ENCODE measurements at places on chromosomes 2 and 18. TPM values are rescaled to one million over a fixed set of nuclear protein-coding genes. Genes with fewer than 3 reads are reported as not detected.
A peak's percentile ranks its signal among the peaks of the same experiment; 100 is the strongest.

The RAPGEF4 gene
- total RNA-seq = not detected

The CCBE1 gene
- not detected for total RNA-seq

DNA sequence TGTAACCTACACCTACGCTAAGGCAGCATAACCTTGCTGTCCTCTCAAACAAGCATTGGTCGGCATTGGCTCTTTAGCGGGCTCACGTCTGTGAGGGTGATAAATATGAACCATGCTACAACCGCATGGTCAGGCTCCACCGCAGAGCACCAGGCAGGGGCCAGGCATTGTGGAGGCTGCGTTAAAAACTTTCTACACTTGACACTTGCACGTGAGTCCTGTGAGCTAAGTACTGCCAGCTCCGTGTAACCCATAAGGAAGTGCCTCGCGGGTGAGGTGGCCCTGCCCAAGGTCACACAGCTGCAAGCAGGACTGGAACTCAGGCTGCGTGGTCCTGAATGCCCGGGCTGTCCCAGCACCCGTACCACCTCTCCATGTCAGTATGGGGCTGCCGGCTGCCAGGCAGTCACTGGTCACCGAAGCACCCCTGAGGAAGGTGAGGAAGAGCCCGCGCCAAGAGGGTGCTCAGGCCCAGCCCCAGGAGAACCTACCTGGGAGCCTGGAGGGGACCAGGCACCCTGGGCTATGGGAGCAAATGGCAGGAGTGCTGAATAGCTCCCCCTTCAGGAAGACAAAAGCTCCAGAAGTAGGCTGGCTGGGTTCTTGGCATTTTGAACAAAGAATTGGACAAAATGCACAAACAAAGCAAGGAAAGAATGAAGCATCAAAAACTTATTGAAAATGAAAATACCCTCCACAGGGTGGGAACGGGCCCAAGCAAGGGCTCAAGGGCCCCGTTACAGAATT is 271.1 kb upstream of the RAB6C start:
- DNase-seq = no peak

- no peak for DNase-seq
These were observed 137.3 kb downstream of the GALNT14 start for GRCh38 chr2:31000970-31001369.

GRCh38 chr2:29615183-29615582 is 306.2 kb downstream of the ALK start:
- no peak for DNase-seq

DNA sequence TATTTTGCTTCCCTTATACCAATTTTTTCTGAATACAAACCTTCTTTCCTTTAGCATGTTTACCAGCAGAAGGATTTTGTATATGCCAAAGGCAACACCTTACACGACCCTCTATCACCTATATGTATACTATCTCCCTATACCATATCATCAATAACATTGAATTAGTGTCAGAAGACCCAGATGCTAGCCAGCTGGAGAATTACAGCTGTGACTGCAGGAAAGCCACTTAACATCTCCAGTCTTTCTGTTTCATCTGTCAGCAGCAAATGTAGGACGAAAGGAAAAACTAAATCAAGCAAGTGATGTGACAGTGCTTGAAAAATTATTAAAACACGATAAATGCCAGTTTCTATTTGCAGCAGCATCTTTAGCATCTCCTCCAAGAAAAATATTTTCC is 193.7 kb downstream of the STK39 start:
- DNase-seq = no peak

GRCh38 chr2:69012310-69013141 is 453 bp upstream of the ANTXR1 start:
- peak; percentile 37 for DNase-seq

- peak; percentile 48 for DNase-seq
These were observed 35.2 kb downstream of the ST3GAL5 start for GRCh38 chr2:85853499-85854165.

DNA sequence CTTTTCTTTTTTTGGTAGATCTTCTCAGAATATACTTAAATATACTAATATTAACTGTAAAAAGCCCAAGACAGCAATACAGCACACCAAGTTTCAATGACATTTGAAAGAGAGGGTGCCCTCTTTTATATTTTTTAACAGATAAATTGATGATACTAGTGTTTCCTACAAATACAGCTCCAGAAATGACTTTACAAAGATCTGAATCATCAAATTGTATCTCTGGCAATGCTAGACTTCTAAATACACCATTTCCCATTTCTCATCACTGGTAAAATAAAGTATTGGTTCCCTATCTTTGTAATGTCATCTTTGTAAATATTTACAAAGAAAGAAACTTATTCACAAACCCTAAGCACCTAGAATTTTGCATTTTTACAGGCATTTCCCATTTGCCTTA is 281.3 kb downstream of the EXOC6B start:
- DNase-seq = no peak

DNA sequence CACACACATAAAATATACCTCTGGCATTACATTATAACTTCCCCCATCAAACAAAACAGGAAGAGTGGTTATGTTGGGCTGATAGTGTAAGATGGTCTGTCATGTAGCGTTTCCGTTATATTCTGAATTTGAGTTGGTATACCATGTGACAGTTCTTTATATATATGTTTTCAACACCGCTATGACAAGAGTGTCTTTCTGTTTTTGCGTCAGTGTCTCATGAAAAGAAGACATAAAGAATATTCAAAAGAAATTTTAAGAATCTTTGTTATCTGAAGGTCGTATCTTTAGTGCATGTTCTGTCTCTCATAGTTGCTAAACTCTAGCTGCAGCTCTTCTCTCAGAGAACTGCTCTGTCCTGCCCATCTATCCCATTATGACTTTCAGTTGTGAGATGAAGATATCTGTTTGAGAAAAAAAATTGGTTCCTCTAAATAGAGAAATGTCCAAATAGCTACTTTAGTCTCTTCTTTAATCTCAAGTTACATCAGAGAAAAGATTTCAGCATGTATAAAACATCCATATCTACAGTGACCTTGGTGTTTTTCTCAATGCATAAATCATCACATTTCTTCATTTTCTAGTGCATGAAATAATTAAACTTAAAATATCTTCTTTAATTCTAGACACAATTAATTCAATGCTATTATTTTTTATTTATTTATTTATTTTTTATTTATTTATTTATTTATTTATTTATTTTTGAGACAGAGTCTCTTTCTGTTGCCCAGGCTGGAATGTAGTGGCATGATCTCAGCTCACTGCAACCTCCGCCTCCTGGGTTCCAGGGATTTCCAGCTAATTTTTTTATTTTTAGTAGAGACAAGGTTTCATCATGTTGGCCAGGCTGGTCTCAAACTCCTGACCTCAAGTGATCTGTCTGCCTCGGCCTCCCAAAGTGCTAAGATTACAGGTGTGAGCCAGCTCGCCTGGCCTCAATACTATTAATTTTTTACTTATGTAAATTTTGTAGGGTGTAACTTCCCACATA is 24.3 kb upstream of the PSME4 start:
- DNase-seq = no peak

GRCh38 chr2:1400943-1401735 is 12.1 kb upstream of the TPO start:
- DNase-seq = no peak

DNA sequence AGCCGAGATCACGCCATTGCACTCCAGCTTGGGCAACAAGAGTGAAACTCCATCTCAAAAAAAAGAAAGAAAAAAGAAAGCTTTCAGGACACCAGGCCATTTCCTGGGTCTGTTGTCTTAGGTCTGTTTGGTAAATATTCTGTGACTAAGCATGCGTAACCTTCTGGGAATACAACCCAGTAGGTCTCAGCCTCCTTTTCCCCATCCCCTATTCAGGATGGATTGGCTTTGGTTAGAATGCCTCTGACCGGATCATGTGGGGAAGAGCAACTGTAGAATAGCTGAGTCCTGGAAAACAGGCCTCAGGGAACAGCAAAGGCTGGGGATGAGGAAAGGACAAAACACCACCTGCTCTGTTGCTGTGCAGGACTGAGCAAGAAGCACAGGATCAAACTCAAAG is 1.6 kb upstream of the PDCL3 start:
- DNase-seq = no peak

- no peak for DNase-seq
These were observed 12.0 kb upstream of the NRP2 start for GRCh38 chr2:205670292-205670691.

DNA sequence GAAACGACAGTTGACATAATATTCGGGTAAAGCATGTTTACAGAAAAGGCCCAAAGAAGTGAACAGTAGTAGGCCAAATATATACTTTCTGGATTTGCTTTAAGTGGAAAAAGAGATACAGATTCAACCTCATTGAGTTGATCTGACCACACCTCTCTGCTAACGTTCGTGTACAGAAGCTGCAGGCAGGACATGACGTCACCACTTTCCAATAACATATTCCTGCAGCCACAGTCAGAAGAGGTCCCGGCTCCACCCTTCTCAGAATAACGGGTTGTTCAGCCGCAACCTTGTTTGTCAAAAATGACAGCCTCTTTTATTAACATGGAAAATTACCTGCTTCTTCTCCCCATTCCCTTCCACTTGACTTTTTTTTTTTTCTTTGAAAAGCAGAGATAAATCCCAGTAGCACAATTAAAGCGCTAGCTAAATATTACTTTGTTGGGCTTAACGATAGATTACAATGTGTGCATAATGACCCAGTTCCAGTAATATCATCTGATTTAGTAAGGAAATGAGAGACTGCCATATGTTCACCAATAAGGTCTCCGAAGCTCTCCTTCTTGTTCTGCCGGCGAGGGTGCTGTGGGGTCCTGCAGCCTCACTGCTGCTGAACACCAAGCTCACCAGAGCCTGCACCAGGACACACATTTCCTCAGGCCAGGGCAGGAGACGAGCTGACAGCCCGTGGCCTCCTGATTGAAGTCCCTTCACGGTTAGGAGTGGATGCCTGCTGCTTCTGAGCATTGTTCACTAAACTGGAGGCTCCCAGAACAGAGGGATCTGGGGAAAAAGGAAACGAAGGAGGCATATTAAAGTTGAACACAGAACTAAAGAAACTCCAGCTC is 451.0 kb upstream of the SALL3 start:
- no peak for DNase-seq
